Urinary bladder (tissue), 4 donors: ENCODE measurements at places on chromosomes 12 and 14. TPM values are rescaled to one million over a fixed set of nuclear protein-coding genes. Genes with fewer than 3 reads are reported as not detected.

NDRG2 gene
- total RNA-seq, result 84.5 TPM

RTL1 gene
- 0.37 TPM for total RNA-seq

CDCA4 gene
- 20.4 TPM for total RNA-seq

HOXC10 gene
- 1.6 TPM for total RNA-seq

KCNMB4 gene
- 9.7 TPM for total RNA-seq

TMEM30B gene
- 9.3 TPM for total RNA-seq

DLGAP5 gene
- total RNA-seq, result 23.4 TPM
